ENCODE measurements at places on chromosomes 16 and 17.
A peak's percentile ranks its signal among the peaks of the same experiment; 100 is the strongest.

- DNase-seq, result no peak
Measured at GRCh38 chr17:38882870-38883269, 13.0 kb downstream of the LASP1 start.

- DNase-seq, result no peak
Measured at GRCh38 chr17:12229335-12229734, 208.7 kb downstream of the MAP2K4 start.

DNA sequence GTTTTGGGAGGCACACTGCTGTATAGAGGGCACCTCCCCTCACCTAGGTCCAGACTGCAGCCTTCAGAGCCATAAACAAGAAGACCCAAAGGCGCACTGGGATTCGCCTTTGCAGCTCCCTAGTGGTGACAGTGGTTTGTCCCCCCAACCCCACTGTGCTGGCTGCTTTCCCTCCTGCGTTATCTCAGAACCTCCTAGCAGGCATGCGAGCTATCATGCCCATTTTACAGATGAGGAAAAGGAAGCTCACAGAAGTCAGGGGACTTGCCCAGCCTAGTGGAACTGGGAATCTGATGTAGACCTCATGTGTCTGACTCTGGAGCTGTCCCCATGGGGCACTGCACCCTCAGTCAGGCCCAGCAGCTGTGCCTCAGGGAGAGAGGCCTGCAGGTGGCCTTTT, 115.2 kb downstream of the CLEC16A start:
- DNase-seq, result no peak

DNA sequence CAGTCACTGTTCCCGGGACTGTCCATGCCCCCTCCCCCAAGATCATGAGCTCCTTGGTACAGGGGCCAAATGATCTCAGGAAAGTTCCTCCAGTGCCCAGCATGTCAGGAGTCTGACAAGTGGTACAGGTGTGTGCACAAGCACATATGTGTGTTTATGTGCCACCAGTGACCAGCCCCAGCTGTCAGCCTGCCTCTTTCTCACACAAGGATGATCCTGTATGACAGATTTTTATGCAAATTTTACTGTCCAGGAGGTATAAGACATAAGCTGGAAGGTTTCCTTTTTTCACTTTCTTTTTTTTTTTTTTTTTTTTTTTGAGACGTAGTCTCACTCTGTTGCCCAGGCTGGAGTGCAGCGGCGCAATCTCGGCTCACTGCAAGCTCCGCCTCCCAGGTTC, 31.4 kb upstream of the GFOD2 start:
- peak; percentile 40 for DNase-seq

- DNase-seq, result peak; percentile 71
Measured at GRCh38 chr17:80876950-80877728, 114.5 kb upstream of the CHMP6 start.

- no peak for DNase-seq
Measured at GRCh38 chr17:21378553-21378952, 2.4 kb downstream of the KCNJ12 start.

GRCh38 chr16:89269805-89270665, 52.5 kb downstream of the ZNF778 start:
- DNase-seq, result no peak

DNA sequence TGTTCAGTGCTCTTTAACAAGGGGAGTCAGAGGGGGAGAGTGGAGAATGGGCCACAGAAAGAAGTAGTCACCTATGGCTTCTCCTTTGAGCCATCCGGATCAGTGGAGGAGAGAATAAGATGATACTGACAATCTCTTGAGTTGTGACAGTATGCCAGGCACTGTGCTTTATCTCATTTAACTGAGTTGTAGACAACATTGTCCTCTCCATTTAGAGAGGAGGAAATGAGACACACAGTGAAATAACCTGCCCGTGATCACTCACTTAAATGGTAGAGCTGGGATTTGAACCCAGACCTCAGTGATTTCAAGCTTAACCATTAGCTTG, 17.8 kb upstream of the EEF2K start:
- no peak for DNase-seq

DNA sequence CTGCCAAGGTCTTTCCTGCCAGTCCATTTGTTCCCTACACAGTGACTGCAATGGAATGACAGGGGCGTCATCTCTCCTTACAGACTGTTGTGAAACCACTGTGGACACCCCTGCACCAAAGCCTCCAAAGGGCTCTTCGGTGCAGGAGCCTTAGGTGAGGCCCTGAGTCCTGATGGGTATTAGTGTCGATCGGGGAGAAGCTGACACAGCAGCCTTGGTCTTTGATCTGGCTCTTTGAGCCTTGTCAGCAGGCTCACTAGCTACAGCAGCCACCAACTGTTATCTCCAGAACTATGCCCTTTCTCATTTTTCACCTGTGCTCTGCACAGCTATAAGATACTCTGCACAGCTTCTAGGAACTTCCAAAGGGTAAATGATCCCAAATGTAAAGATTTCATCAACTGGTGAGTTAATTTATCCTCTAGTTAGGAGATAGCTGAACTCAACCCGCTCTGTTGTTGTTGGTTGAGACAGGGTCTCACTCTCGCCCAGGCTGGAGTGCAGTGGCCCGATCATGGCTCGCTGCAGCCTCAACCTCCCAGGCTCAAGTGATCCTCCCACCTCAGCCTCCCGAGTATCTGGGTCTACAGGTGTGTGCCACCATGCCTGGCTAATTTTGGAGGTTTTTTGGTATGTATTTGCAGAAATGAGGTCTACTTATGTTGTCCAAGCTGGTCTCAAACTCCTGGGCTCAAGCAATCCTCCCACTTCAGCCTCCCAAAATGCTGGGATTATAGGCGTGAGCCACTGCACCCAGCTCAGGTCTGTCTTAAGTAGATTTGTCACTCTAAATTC, 19.7 kb downstream of the G6PC1 start:
- no peak for DNase-seq

DNA sequence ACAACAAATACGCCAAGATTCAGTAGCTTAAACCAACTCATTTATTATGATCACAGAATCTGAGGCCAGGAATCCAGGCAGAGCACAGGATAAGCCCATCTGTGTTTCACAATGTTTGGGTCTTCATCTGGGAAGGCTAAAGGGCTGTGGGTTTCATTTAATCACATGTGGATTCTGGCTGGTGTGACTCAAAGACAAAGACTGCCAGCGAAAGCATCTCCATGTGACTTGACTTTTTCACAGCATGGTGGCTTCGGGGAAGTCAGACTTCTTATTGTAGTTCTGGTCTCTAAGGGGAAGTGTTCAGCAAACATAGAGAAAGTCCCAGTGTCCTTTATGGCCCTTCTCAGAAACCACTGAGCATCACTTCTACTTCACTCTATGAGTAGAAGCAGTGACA, 1014.4 kb upstream of the GOT2 start:
- no peak for DNase-seq

DNA sequence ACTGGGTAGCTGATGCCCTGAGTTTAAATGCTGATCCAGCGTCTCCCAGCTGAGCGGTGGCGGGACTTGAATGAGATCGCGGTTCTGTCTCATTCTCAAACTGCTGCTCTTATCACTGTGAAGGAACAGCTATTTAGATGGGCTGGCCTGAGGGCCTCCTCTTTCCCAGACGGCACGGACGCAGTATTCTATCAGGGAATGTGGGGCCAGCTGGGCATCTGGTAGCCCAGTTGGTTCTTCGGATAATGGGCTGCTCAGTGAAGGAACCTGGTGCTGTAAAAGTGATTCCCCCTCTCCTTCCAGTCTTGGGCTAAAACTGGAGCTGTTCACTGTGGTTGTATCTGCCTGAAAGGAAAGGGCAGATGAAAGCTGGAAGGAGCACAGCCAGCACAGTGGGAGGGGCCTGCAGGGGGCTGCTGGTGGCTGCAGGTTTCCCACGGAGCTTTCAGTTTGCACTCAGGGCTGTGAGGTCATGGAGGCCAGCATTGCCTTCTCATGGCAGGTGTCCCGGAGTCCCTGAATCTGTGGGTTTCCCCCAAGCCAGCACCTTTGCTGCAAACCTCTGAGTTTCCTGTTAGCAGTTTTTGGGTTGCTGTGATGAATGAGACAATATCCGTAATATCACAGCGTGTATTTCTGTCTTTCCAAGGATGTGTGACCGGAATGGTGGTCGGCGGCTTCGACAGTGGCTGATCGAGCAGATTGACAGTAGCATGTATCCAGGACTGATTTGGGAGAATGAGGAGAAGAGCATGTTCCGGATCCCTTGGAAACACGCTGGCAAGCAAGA, 3.6 kb downstream of the IRF8 start:
- peak; percentile 91 for DNase-seq

GRCh38 chr17:66076546-66077190, 115.3 kb downstream of the CEP112 start:
- DNase-seq, result no peak

GRCh38 chr17:21082001-21082436, 39.2 kb upstream of the USP22 start:
- DNase-seq, result no peak

- DNase-seq, result no peak
Measured at GRCh38 chr17:27782791-27783206, 17.5 kb downstream of the NOS2 start.

DNA sequence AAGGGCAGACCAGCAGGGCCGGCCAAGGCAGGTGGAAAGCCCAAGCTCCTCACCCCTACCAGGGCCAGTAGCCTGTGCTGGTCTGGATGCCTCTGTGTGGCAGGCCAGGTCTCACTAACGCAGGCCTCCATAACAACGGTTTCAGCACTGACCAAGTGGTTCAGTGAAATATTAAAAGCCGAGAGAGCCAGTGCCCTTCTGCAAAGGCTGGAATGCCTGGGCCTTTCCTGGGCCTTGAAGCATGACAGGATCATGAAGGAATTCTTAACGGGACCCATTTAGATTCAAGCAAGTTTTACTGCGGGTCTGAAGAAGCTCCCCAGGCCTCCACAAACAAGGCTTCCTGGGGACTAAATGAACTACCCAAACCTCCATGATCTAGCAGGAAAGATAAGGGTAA, 16.3 kb downstream of the ADAD2 start:
- no peak for DNase-seq

DNA sequence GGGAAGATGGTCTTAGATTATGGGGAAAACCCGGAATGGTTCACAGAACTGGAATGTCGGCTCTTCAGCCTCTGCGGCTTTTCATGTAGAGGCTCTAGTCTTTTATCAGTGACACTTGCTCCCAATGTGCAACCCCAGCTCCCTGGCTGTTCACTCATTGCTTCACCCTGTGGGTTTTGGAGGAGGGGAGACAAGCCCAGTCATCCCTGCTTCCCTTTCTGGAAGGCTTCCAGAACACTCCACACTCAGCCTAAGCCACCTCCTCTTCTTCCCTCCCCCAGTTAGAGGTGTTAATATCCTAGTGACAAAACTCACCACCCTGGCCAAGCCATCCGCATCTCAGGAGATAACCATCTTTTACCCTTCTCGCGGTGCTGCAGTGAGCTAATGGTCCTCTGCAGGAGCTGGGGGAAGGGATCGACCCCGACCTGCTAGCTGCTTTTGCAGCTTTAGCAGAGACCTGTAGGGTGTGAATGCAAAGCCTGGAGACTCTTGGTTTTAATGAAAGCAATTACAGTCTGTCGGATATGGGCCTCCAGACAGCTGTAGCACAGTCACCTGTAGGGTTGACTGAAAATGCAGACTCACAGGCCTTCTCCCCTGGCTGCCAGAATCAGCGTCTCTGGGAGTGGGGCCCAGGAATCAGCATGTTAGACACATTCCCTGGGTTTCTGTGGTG, 24.3 kb upstream of the LASP1NB start:
- no peak for DNase-seq

GRCh38 chr17:44220213-44221083, 973 bp upstream of the UBTF start:
- DNase-seq, result peak; percentile 83

DNA sequence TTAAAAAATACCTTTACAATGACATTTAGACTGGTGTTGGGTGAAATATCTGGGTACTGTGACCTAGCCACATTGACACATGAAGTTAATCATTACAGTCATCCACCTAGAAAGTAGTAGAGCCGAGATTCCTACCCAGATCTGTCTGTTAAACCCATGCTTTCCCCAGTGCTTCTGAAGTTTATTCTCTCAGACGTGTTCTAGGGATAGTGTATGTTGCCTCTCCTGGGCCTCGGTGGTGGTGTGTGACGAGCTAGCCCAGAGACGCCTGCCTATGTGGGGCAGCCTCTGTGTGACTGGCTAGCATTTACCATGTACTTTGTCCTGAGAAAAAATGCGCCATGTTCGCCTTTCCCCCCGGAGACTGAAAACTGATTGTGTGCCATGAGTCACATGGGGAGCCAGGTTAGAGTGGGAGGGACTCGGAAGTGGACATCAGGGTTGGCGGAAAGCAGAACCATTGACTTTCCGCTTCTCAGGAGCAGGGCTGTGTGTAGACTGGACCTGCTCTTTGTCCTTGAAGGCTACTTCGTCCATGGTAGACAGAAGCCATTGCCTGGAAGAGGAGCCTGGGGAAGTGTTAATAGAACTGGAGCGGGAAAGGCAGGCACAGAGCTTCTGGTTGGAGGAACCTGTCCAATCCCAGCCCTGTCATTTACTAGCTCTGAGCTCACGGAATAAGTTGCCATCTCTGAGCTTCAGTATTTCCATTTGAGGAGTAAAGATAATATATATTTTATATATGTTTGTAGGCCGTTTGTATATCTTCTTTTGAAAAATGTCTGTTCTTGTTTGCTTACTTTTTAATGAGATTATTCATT, 235.5 kb downstream of the SNX29 start:
- no peak for DNase-seq

- no peak for DNase-seq
Measured at GRCh38 chr16:35365675-35366074, 1906.3 kb downstream of the TP53TG3F start.

DNA sequence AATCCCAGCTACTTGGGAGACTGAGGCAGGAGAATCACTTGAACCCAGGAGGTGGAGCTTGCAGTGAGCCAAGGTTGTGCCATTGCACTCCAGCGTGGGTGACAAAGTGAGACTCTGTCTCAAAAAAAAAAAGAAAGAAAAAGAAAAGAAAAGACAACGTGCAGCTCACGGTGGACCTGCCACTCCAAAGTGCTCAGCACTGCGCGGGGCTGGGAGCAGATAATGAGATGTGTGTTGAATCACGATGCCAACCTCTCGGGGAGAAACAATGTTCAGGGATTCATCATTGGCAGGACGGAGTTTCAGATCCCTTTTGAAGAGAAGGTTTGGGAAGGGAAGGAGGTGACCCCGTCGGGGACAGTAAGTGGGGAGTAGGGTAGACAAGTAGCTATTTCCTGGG, 19.2 kb downstream of the WFDC1 start:
- DNase-seq, result no peak

DNA sequence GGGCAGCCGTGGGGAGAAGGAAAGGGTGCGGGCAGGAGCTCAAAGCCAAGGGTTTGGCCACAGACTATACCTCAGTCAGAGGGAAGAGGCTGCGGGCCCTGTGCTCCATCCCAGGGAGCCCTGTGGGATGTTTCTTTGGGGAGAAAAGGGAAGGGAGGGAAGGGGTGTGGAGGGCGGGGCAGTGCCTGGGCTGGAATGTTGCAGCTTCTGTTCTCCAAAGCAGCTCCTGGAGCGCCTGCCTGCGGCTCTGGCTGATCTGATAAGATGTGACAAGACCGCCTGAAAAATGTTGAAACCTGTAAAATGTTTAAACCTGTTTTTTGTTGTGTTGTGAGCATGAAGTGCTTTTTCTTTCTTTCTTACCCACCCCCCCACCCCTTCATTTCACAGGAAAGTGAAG, 32.8 kb downstream of the WNT3 start:
- no peak for DNase-seq

DNA sequence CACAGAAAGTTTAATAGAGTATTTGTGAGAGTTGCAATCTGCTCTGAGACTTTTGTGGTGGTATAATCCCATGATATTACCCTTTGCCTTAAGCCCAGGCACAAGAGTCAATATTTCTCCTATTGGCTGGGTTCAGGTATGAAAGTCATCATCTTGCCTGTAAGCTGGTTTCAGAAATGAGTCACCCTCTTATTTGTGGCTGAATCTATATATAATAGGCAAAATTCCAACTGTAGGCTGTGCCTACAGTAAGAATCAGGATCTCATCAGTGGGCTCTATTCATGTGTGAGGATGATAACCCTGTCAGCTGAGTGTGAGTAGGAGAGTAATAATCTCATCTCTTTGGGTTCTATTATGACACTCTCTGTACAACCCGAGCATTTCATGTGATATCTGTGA, 2103.1 kb downstream of the TP53TG3F start:
- DNase-seq, result no peak

Measured in B cell (primary cell).